ENCODE measurements at places on chromosomes 1 and 21.

- DNase-seq = no peak
Measured at GRCh38 chr1:160149233-160149632, 2.2 kb upstream of the ATP1A4 start.

DNA sequence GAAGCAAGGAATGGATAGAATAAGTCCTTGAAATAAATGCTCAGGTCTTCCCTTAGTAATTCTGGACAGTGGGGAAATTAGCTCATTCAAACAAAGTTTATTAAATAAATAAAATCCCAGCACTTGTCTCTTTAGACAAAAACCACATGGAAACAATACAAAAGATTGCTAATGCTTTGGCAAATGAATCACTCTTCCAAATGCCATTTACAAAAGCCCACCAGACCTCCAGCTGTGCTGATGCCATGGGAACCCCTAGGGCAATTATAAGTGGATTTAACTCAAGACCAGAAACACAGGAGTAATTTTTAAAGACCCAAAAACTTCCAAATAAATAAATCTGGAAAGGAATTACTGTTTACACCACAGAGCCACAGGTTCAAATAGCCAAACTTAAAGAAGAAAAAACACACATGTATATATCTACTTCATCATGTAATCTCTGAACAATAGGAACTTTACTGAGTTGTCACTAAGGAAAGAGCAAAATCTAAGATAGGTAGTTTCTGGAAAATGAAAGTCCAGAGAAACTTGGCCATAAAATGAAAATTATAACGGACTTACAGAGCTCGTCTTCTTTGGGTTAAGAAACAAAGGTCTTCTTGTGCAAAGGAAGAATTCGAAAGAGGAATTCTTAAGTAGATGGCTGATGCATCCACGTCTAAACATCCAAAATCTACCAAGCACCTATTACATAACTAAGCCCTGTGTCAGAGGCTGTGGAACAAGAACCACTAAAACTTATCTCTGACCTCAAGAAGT is 399.4 kb downstream of the SMYD3 start:
- no peak for DNase-seq

- DNase-seq = no peak
Measured at GRCh38 chr1:247540581-247540980, 4.3 kb upstream of the OR2C3 start.

GRCh38 chr1:199044191-199044590 is 405.4 kb downstream of the PTPRC start:
- DNase-seq = no peak

DNA sequence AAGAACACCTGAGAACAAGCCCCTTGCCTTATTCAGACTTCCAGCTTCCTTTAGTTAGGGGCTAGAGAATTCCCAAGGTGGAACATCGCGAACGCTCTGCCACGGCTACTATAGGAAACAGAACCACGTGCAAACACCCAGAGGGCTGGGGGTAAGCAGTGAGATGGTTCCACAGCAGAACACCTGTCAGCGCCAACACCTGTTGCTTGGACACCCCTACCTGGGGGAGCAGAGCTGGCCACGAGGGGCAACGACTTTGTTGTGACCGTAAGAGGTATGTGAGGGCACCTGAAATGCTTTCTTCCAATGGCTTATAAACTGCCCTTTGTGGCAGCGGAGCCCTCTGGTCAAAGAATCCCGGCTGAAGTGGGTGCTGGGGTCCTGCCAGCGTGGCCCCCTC is 50.7 kb downstream of the MRPL37 start:
- DNase-seq = no peak

- DNase-seq = no peak
Measured at GRCh38 chr1:177286396-177286795, 115.6 kb downstream of the BRINP2 start.

DNA sequence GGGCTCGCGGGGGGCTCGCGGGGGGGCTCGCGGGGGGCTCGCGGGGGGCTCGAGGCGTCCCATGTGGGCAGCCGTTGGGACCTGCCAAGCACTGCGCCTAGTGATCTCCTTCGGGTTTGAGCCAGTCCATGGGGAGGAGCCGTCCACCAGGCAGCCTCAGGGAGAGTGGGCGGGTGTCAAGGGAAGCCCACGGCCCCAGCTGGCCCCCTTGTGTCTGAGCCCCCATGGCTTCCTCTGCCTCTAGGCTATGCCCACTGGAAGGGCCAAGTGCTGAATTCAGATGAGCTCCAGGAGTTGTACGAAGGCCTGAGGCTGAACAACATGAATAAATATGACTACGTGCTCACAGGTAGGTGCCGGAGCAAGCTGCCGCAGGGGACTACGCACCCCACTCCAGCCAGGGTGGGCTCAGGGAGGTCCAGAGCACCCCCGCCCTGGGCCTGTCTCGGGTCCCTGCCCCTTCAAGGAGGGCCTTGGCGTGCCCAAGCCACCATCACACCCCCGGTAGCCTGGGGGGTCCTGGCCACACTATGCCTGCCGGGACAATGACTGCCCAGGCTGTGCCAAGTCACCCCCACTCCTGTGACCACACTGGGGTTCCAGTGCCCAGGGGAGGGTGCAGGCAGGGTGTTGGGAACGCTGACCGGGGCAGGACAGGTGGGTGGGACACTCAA is 22.6 kb downstream of the PDXK start:
- no peak for DNase-seq

GRCh38 chr1:15744122-15744679 is 1.9 kb downstream of the TMEM82 start:
- no peak for DNase-seq

GRCh38 chr21:28704746-28705145 is 287.9 kb downstream of the LTN1 start:
- no peak for DNase-seq

DNA sequence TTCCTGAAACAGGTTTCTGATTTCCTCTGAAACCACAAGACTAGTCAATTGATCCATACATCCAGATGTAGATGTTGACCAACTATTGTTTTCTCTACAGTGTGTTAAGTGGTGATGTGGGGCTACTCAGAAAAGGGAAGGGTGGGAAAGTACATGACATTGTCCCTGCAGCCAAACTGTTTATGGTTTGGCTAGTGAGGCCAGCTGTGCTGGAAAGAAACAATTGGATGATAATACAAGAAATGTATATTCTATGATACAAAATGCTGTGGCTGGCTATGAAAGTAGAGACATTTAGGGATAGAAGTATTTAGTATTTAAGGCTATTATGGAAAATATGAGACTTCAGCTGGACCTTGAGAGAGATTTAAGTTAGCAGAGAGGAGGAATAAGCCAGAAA is 244.5 kb downstream of the ADGRL2 start:
- DNase-seq = no peak

GRCh38 chr1:1287288-1288110 is 7.3 kb downstream of the SCNN1D start:
- no peak for DNase-seq

- DNase-seq = no peak
Measured at GRCh38 chr1:203283597-203283996, 21.7 kb upstream of the BTG2 start.

- DNase-seq = no peak
Measured at GRCh38 chr1:214446772-214447556, 104.4 kb downstream of the PTPN14 start.

DNA sequence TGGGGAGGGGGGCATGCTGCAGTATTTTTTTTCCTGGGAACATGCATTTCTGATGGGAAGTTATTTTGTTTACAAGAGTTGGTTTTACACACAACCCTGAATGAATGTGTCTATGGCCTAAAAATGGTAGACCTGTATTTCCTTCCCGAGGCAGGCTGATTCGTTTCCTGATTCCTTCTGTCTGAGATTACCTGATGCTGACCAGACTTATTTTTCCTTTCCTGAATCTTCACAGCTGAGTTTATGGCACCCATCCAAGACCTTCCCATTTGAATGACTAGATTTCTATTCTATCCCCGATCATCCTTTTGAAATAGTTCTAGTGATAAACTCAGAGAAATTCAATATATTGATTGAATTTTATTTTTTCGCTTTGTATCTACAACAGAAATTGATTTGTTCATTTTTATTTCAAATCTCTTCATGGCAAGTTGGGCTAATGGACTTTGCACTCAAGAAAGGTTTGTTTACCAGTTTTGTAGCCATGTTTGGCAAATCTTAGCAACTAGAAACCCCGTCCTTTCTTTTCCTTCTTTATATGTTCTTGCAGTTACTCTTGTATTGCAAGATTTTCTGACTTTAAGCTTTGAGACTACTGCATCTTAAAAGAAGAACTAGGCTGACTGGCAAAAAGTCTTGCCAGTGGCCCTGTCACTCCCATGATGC is 15.9 kb upstream of the PLEKHM2 start:
- no peak for DNase-seq

DNA sequence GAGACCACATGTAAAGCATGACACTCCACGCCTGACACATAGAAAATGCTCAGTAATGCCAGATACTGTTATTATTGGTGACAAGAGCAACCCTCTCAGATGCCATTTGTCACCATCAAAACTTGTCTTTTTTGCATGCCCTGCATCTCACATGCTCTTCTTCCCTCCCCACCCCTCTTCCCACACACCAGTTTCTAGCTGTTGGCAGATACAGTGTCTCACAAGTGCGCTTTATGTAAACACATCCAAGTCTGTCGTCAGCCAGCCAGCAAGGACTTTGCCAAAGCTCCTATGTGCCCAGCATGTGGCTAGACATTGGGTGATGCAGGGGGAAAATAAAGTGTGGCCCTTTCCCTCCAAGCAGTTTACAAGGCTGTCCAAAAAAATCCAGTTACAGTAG is 44.9 kb upstream of the EPHA8 start:
- DNase-seq = no peak

DNA sequence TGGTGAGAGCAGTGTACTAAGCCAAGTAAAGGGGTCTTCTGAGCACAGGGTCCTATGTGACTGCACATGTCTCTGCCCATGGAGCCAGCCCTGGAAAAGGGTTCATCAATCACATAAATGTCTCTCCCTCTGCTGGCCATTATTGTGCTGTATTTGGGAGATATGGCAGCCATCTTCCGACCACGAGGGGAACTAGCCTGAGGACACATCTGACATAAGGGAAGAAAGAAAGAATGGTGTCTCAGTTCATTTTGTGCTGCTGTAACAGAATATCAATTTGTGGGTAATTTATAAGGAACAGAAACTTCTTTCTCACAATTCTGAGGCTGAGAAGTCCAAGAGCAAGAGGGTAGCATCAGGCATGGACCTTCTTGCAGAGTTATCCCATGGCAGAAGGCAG is 55.1 kb upstream of the GJA5 start:
- DNase-seq = no peak

GRCh38 chr1:77065693-77066342 is 153.4 kb downstream of the PIGK start:
- DNase-seq = no peak

DNA sequence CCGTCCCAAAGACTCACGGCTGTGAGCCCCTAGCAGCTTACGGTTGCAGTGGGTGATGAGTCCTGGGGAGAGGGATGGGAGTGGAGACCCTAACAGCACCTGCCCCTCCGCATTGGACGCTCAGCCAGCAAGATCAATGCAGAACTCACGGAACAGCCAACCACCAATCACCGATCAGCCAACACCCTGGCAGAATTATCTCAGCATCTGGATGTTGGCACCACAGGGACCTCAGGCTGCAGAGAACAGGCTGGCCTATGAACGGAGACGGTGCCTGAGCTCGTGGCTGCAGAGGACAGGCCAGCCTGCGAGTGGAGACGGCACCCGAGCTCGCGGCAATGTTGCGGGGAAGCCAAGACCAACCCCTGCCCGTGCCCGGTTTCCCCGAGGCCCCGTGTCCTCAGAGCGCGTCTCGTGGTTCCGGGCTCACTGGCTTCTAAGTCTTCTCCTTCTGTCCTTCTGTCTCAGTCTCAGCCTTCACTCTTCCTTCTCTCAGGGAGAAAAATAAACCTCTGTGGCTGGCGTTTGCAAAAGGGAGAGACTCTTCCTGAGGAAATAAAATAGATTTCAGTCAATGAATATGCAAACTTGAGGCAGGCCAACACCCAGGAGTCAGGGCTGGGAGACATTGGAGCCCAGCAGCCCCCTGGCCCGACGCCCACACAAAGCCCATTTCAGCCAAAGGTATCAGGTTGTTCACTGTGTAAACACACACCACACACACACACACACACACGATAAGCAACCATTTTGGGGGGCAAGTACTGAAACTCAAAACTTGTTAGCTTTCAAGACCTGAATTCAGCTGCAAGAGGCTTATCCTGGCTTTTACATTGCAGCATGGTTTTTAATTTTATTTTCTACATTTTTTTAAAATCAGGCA is 67.8 kb downstream of the SIK1 start:
- DNase-seq = no peak

DNA sequence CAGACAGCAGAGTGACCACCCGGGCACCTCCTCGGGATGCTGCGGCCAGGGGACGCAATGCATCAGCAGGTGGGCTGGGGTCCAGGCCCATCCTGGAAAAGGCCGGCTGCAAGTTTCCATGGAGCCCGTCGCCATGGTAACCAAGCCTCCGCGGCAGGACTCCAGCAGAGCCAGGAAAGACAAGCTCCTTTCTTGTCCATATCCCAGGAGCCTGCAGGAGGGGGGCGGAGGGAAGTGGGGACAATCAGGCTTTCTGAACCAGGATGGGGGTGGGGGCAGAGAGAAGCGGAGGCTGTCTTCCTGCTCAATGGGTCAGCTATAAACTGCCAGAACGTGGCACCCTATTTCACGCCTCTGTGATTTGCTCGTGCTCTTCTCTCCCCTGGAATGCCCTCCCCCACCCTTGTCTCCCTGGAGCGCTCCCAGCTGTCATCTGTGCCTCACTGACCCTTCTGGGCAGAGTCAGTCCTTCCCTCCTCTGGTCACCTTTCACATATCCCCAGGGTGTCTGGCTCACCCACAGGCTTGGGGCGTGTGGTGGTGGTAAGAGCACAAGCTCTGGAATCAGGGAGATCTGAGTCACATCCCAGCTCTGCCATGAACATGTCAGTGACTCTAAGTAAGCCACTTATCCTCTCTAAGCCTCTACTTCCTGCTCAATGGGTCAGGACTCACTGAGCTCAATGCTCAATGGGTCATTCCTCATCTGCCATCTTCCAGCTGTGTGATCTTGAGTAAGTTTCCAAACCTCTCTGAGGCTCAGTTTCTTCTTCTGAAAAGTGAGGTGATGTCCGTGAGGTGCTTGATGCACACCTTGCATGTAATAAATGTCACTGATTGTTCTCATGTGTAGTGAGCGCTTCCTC is 58.9 kb upstream of the LAPTM5 start:
- no peak for DNase-seq

DNA sequence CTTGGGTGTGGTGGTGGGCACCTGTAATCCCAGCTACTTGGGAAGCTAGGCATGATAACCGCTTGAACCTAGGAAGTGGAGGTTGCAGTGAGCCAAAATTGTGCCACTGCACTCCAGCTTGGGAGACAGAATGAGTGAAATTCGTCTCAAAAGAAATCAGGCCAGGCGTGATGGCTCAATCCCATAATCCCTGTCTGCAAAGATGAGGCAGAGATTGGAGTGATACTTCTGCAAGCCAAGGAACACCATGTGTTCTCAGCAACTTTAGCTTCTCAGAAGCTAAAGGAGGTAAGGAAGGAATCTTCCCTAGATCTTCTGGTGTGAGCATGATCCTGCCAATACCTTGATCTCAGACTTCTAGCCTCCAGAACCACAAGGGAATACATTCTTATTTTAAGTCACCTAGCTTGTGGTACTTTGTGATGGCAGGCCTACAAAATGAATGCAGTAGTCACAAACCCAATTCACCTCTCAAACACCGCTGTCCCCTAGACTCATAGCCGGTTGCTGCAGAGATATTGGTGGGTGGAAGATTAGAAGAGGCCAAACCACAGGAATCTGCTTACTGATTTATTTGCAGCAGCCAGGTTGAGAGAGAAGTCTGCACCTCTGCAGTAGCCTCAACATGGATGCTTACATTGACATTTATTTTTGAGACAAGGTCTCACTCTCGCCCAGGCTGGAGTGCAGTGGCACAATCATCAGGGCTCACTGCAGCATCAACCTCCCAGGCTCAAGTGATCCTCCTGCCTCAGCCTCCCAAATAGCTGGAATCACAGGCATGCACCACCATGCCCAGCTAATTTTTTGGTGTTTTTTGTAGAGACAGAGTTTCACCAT is 18.6 kb downstream of the L1TD1 start:
- no peak for DNase-seq

Measured in ascending aorta (tissue), 2 donors.